Hematopoietic multipotent progenitor cell treated with erythropoietin and hydrocortisone succinate and interleukin-3 and kit ligand, for 17 days (in vitro differentiated cells): ENCODE measurements at places on chromosomes 1 and 21.

DNA sequence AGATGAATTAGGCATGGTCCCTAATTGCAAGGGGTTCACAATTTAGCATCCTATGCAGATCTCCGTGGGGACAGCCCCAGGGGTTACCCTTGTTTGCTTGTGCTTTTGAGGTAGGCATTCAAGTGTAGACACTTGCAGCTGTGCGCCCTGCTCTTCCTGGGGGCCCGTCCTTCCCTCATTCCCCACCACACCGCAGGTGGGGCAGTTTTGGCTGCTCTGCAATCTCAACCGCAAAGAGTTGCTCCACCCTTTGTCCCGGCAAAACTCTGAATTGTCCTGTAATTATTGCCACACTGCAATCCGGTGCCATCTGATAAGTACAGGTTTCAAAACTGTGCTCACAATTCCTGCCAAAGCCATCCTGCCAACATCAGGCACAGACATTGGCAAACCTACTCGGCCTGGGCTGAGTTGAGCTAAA is 65.4 kb upstream of the LYST start:
- DNase-seq: no peak

GRCh38 chr1:226397955-226398636 is 9.8 kb downstream of the PARP1 start:
- DNase-seq: no peak

- no peak for DNase-seq
These were observed 241.0 kb downstream of the RHOU start for GRCh38 chr1:228976316-228976715.

DNA sequence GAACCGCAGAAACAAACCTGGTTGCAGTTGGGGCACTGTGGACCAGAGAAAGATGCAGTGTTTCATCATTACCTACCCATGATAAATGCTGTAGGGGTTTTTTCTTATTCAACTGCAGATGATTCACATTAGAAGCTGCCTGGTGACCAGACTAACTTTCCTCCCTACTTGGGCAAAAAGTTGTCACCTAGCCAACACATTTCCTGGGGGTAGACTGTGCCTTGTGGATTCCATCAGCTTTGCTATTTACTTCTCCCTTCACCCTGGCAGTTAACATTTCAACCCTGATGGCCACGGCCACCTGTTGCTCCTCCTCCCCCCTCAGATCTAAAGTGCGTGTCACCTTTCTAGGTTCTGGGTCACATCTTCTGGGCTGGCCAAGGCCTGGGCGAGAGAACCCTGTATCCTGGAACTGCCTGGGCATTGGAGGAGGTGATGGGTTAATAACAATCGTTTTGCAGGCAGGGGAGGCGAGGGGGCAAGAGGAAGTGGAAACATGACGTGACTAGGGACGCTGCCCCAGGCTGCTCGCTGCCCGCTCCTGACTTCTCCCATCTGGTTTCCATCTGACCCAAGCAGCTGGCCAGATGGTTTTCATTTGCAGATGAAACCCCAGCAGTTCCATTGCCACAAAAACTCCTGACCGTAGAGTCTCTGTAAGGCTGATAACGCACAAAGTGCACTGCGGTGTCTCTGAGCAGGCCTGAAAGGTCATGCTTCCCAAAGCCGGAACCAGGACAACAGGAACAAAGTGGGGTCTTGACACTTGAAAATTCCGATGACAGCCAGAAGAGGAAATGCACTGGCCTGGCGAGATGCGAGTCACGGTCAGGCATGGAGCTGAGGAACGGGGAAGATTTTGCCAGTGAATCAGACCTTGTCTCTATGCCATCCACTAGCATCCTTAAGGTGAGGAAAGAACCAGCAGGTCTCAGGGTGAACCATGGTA is 36.6 kb downstream of the CAPZB start:
- DNase-seq: no peak

DNA sequence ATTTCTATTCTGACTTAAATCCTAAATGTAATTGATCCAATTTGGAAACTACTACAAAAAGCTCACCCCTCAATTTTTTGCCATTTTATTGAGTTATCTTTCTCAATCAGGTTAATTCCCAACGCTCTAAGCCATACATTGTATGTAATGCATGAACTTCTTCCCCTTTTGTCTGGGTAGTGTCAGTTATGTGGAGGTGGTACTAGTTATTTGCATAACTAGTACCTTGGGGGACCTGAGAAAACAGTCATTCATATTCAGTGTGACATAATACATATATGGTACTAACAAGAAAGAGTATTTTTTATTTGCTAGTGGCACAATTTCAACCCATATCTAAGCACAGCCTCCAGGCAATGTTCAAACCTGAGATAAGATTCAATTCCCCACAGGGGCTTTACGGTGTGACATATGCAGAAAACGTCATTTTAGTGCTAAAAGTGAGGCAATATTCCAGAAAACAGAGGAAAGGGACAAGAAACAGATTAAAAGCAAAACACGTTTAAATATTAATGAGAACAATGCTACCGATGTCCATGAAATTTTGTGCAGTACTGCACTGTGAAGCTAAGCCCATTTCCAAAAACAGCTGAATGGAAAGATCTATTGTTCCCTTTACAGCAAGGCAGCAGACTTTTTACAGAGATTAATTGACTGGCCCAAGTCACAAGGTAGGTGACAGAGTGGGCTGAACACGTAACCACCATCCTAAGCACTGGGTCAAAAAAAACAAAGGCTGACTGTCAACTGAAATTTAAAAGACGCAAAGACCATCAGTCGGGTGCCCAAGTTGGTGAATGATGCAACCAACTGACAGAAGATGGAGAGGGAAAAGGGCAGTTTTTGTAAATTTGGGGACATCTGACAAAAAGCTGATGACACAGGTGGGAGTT is 1.4 kb downstream of the HLCS start:
- DNase-seq: no peak

- no peak for DNase-seq
These were observed 3.3 kb downstream of the GLIS1 start for GRCh38 chr1:53735681-53736080.

DNA sequence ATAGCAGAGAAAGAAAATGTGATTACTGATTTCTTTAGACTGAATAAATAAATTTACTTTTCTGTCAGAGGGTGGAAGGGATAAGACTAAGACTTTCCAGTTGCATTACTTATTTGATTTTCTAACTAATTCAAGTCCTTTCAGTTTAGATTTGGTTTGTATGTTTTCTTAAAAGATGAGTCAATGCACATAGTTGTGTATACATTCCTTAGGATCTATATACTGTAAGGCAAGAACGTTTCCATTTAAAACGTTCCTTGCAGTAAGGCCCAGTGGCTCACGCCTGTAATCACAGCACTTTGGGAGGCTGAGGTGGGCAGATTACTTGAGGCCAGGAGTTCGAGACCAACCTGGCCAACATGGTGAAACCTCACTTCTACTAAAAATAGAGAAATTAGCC is 14.5 kb upstream of the SERTAD4 start:
- DNase-seq: no peak

- DNase-seq: no peak
These were observed 82.1 kb upstream of the ARHGAP29 start for GRCh38 chr1:94319319-94320102.

- DNase-seq: no peak
These were observed 23.5 kb upstream of the C1QA start for GRCh38 chr1:22612671-22613571.

DNA sequence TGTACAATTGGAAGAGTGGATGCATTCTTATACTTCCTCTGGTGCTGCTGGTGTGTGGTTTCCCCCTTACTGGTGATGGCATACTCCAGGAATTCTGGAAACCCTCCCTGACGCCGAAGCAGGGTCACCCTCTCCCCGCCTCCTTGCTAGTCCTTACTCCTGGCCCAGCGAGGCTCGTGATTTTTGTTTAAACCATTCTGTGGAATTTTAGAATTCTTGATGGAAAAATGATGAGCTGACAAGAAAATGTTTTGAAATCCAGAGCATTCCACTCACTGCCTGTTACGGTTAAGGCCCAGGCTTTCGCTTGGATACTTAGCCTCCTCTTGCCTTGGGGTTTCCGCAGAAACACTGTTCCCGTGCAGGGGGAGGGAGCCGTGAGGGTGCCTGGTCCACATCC is 41.1 kb downstream of the IL6R start:
- no peak for DNase-seq

DNA sequence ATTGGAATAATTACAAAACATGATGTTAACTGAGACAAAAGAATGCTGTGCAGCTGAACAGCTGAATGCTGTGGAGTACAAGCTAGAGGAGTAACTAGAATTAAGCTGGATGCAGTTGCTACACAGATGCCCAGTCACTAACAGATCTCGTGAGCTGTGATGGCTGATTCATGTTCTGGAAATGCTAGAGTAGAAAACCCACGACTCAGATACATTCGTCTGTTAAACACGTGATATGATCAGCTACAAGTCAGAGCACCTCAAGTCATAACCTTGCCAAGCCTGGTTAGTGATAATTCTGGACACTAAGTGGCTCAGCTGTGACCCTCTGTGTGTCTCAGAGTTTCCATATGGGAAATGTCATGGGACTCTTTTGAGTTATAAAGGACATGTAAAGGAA is 89.7 kb upstream of the ESRRG start:
- DNase-seq: no peak

- no peak for DNase-seq
These were observed 1.8 kb downstream of the IFNAR2 start for GRCh38 chr21:33231526-33231925.

DNA sequence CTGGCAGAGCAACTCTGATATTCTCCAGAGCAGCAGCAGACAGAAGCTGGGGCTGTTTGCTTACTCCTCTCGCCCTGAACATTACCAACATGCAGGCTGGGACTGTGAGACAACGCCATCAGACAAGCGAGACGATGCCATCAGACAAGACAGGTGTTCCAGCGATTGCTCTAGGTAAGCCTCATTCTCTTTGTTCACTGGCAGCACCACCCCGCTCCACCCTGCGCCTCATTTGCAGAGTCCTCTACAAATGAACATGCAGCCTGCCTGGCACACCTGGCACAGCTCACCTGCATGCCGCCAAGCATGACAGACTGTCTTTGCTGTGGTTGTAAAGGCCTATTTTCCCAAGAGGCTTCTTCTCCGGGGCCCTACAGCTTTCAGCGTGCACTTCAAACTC is 346.2 kb downstream of the SMYD3 start:
- no peak for DNase-seq

GRCh38 chr1:107626073-107626796 is 338.7 kb downstream of the VAV3 start:
- no peak for DNase-seq

- no peak for DNase-seq
These were observed 5.3 kb upstream of the TXNIP start for GRCh38 chr1:146001709-146002108.
